ENCODE measurements at places on chromosomes 5 and 9.

DNA sequence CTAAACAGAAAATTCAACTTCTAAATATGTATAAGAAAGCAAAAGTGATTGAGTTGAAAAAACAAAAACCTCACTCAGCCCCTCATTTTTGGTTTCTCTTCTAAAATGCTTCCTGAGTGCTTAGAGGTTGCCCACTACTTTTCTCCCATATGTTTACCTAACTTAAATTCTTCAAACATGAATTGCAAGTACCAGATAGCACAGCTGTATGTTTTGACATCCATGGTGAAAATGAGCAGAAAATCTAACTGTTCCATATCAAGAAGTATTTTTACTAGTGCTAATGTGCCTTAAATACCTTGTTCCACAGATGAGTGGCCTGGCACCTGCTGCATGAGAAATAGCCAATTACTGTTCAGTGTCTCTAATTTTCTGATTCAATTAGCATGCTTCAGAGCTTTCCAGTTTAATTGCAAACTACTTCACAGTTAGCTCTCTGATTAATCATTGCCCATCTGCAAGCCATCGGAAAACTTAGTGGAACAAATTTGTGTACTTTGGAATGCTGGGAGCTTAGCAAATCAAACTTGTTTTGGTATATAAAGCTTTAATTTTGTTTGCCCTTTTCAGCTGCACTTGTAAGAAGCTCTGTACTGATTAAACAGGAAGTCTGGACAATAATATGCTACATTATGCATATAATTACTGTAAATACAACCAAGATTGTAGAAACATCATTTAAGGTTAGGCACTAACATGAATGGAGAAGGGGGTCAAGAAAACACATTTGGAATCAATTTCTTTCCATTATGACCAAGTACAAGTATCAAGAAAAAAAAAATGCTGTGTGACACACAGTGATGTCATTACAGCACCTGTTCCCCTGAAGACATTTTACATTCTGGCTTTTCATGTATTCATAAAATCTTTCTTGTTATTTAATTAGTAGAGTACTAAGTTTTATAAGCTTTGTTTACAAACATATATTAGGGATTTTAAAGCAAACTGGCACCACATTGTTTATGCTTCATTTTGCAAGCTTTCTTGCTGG is 65.6 kb downstream of the POU5F2 start:
- DNase-seq, result no peak

- no peak for DNase-seq
These were observed 1.1 kb upstream of the ANKDD1B start for GRCh38 chr5:75610201-75610600.

DNA sequence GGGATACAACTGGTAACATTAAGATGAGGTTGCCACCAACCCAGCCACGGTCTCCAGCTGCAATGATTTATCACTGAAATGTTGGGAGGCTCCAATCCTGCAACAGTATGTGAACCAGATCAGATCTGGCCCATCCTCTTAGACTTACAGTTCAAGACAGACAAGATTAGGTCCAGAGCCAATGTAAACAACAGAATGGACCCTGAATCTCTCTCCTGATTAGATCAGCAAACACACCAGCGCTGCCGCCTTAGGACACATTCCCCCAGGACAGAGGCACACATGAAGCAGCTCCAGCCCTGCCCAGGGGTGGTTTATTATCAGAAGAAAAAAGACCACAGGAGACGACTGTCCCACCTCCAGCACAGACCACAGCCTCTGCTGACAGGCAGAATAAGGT is 82.1 kb downstream of the SLIT3 start:
- no peak for DNase-seq

DNA sequence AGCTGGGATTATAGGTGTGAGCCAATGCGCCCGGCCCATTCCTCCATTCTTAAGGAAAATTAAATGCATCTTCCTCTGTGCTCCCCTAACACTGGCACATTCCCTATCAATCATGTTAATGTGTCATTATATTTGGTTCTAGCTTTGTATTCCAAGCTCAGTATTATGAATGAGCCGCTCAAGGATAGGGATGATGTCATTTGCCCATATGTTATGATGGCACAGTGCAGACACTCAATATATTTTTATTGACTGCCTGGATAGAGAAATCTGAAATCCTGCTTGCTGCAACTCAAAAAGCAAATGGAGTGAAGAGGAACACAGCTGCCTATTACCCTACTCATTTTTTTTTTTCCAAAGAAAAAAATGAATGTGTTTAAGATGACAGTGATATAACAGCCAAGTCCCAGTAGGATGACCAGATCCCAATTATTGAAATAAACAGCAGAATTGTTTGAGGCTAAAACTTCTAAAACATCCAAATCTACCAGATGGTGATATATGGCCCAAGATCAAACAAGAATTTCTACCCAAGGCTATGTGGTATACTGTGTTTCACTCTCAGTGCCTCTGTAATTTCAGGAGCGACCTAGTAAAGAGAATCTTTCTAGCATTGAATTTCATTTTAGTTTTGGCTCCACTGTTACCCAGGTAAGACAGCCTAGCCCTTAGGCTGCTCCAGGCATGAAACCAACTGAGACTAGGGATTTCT is 16.3 kb downstream of the SUSD1 start:
- no peak for DNase-seq
